ENCODE measurements at places on chromosomes 16 and 17.

- no peak for DNase-seq
Measured at GRCh38 chr17:4587803-4588202, 3.5 kb downstream of the SMTNL2 start.

DNA sequence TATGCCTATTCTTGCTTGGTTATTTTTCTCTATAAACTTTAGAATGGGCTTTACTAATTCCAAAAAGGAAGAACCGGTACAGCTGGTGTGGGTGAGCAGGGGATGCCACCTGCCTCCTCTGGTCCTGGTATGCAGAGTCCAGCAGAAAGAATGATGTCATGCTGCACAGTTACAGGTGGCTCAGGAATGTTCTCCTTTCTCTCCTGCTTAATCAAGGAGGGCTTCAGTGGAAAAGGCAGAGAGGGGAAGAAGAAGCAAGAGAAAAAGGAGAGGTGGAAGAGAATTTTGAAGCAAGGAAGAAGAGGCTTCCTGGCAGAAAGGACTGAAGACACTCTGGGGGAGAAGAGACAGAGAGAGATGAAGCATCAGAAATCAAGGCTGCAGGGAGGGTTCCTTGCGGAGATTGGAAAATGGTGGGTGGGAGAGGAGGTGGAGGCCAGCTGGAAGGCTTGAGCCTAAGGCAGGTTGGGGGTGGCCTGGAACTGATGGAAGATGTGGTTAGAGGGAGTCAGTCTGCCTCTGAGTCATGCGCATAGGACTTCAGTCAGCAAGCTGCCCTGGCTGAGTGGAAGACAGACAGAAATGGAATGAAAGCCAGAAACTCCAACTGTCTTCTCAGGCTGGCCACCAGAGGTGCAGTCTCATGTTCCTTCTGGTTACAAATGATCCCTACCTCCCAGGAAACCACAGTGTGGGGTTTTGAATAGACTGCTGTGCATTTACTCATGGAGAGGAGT, 64.6 kb upstream of the CRHR1 start:
- DNase-seq: no peak

- no peak for DNase-seq
Measured at GRCh38 chr16:2358811-2359210, 18.3 kb upstream of the ABCA3 start.

DNA sequence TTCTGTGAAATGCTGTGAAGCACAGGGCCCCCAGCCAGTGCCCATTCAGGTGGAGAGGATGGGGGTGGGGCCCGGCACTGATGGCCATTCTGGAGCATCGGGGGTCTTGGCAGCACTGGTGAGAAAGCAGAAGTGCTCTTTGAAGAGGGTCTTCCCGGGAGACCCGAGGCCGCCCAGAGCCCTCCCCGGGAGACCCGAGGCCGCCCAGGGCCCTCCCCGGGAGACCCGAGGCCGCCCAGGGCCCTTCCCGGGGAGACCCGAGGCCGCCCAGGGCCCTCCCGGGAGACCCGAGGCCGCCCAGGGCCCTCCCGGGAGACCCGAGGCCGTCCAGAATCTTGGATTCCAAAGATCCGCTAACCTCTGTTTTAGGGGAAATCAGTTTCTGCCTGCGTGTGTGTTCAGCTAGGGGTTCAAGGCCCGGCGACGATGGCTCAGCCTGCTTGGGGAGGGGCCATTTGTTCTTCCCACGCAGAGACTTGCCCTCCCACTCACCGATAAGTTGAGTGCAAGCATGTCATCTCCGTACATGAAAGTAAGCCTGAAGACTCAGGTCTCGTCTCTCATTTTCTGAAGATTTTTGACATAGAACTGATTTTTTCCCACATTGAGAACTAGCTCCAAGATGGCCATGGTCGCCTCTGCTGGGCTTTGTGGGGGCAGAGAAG, 35.2 kb upstream of the CAPN15 start:
- no peak for DNase-seq

DNA sequence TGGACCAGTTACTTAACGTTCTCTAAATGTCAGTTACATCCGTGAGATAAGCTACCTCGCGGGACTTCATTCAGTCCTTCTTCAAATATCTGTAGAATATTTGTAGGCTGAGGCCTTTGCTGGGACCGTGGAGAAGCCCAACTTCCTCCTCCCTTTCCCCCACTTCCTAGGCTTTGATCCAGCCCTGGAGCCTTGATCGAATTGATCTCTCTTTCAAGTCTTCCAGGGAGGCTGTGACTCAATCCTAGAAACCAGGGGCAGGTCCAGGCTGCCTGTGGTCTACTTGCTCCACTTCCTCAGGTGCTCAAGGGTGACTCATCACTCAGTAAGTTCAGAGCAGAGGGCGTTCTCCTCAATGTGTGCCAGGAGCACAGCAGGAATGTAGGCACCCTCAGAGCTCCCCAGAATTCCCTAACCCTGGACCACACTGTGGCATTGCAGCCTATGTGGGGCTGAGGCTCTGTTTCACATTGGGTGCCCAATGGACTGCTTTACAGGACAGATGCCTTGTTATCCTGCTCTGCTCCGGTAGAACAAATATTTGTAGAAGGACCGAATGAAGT, 11.2 kb upstream of the CEP20 start:
- no peak for DNase-seq

GRCh38 chr17:19537111-19537510, 3.5 kb downstream of the SLC47A1 start:
- DNase-seq: no peak

Measured in effector memory CD4-positive, alpha-beta T cell (primary cell).